SK-N-SH (cell line): ENCODE measurements at places on chromosomes 4 and X. TPM values are rescaled to one million over a fixed set of nuclear protein-coding genes. Genes with fewer than 3 reads are reported as not detected.
A peak's percentile ranks its signal among the peaks of the same experiment; 100 is the strongest.

The MAGED4 gene
- polyA plus RNA-seq, result 14.8 and 26.6 TPM in 2 replicates

The ARHGEF9 gene
- 6.4 and 8.1 TPM in 2 replicates for polyA plus RNA-seq

DNA sequence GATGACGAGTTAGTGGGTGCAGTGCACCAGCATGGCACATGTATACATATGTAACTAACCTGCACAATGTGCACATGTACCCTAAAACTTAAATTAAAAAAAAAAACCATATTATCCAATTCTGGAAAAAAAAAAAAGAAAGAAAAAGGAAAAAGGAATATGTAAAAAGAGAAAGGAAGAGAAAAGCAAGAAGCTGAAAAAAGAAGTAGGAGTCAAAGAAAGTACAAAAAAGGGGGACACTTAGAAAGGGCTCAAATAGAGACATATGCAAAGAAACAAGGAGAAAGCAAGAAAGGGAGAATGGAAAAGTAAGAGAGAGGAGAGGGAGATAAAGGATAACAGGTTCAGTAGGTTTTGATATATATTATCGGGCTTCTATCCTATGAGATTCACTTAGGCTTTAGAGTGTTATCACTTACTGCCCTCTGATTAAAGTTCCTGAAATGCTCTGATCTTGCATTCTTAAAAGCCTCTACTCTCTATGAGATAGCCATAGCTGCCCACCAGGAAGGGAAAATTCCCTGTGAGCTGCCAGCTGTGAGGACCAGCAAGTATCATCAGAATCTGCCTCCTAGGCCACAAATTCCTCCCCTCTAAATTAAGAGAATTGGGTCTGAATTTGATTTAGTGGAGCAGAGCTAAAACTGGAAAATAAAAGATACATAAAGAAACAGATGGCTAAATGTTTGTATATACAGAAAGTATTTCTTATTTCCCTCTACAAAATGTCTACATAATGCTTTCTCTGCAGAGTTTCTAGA is 95.2 kb downstream of the AMMECR1 start:
- H3K27ac ChIP-seq, result peak overlapping the region; percentile 6; the same call in 1 of the 2 replicates
- H3K4me1 ChIP-seq, result peaks cover 7% of the 10 kb centered on the region; the same call in 1 of the 2 replicates
- H3K4me3 ChIP-seq, result no peak overlapping the region
- no peaks in the 10 kb centered on the region for H3K36me3 ChIP-seq
- H3K27me3 ChIP-seq, result no peaks in the 10 kb centered on the region

The XK gene
- not detected in 2 replicates for polyA plus RNA-seq

- peaks cover 6% of the 10 kb centered on the region; the same call in 1 of the 2 replicates for H3K4me1 ChIP-seq
- peaks cover 22% of the 10 kb centered on the region for H3K36me3 ChIP-seq
- H3K27ac ChIP-seq, result no peak overlapping the region; the same call in 1 of the 2 replicates
- DNase-seq, result peak; percentile 24
- H3K4me3 ChIP-seq, result no peak overlapping the region
These were observed 6.2 kb downstream of the NCAPG start for GRCh38 chr4:17817027-17817426.

- H3K36me3 ChIP-seq, result no peaks in the 10 kb centered on the region
- peak; percentile 48 for DNase-seq
- no peak overlapping the region; the same call in 1 of the 2 replicates for H3K27ac ChIP-seq
- no peak overlapping the region for H3K4me3 ChIP-seq
These were observed 93.4 kb downstream of the NHSL2 start for GRCh38 chrX:72003811-72004750.

The SFRP2 gene
- not detected in 2 replicates for polyA plus RNA-seq

- H3K4me1 ChIP-seq, result no peaks in the 10 kb centered on the region
- H3K27me3 ChIP-seq, result no peaks in the 10 kb centered on the region
- no peak overlapping the region for H3K27ac ChIP-seq
These were observed 126.6 kb upstream of the GYPA start for GRCh38 chr4:144267084-144267483.

- peaks cover 6% of the 10 kb centered on the region; the same call in 1 of the 2 replicates for H3K27me3 ChIP-seq
- no peaks in the 10 kb centered on the region for H3K4me1 ChIP-seq
- DNase-seq, result no peak
- no peak overlapping the region for H3K27ac ChIP-seq
- no peak overlapping the region for H3K4me3 ChIP-seq
These were observed 54.2 kb downstream of the RHOXF2B start for GRCh38 chrX:120023259-120023658.

The DGAT2L6 gene
- 0.05 TPM in 1 of 2 replicates, not detected in the other for polyA plus RNA-seq
